Muscle of leg (tissue), 16 donors: ENCODE measurements at places on chromosomes 3 and 15. TPM values are rescaled to one million over a fixed set of nuclear protein-coding genes. Genes with fewer than 3 reads are reported as not detected.

GRCh38 chr15:70160803-70161565 lies 63.3 kb upstream of the TLE3 start:
- H3K27me3 ChIP-seq, result peaks cover 14% of the 10 kb centered on the region
- H3K27ac ChIP-seq, result no peak overlapping the region
- H3K36me3 ChIP-seq, result no peaks in the 10 kb centered on the region
- H3K4me1 ChIP-seq, result peaks cover 42% of the 10 kb centered on the region
- no peak for DNase-seq
- H3K4me3 ChIP-seq, result no peak overlapping the region

LOXL1 gene
- total RNA-seq, result 20.0 TPM

MFSD1 gene
- 37.6 TPM for total RNA-seq

- no peak overlapping the region for H3K27ac ChIP-seq
- no peaks in the 10 kb centered on the region for H3K27me3 ChIP-seq
- H3K4me3 ChIP-seq, result no peak overlapping the region
- no peaks in the 10 kb centered on the region for H3K36me3 ChIP-seq
- no peak for DNase-seq
- no peaks in the 10 kb centered on the region for H3K4me1 ChIP-seq
Measured at GRCh38 chr3:43670635-43671522, 19.9 kb upstream of the ABHD5 start.

DNA sequence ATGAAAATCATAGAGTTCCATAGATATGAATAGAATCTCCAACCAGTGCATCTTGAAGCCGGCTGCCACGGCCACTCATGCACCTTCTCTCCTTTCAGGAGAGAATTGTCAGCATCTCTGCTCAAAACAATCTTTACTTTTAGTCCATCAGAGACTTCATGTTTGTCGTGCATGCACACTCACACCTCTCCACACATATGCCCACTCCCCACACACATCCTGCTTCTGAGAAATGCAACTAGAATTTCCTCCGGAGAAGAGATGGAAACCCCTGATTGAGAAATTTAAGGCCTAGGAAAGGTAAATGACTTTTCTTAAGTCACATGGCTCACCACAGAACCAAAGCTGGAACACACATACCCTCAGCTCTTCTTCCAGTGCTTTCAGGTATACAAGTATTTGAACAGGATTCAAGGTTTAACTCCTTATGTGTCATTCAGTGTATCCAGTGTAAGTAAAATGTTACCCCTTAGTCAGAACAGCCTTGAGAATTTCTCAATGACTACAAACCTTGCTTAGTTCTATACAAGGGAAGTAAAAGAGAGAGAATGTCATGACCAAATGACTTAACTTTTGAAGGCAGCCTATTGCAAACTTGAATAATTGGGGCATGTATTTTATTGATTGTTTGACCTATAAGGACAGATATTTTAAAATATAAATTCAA lies 69.1 kb upstream of the TSEN2 start:
- H3K27ac ChIP-seq, result no peak overlapping the region
- peaks cover 5% of the 10 kb centered on the region for H3K27me3 ChIP-seq
- no peak for DNase-seq
- no peak overlapping the region for H3K4me3 ChIP-seq
- no peaks in the 10 kb centered on the region for H3K4me1 ChIP-seq

GPR149 gene
- total RNA-seq, result 0.35 TPM

DNA sequence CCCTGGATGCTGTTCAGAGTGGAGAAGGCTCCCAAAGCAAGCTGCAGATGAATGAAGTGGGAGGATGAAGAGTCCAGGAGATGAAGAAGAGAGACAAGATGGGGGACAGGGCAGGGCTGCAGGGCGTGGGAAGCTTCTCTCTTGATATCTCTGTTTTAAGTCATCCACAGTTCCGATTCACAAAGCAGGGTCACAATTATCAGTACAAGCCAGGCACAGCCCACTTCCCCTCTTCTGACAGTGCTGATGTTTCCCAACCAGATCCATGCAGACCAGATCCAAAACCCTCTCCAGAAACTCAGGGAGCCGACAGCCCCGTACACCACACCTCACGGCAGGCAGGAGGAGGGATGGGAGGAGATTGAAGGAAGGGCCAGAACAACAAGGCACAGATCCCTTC lies 31.1 kb downstream of the NTRK3 start:
- no peak overlapping the region for H3K27ac ChIP-seq
- no peak overlapping the region for H3K4me3 ChIP-seq
- H3K4me1 ChIP-seq, result peaks cover 26% of the 10 kb centered on the region
- no peak for DNase-seq
- H3K27me3 ChIP-seq, result no peaks in the 10 kb centered on the region

- no peak overlapping the region for H3K4me3 ChIP-seq
- H3K4me1 ChIP-seq, result no peaks in the 10 kb centered on the region
- H3K27ac ChIP-seq, result no peak overlapping the region
- H3K27me3 ChIP-seq, result no peaks in the 10 kb centered on the region
- H3K36me3 ChIP-seq, result no peaks in the 10 kb centered on the region
Measured at GRCh38 chr3:101259485-101260341, 60.7 kb downstream of the IMPG2 start.

- no peak for DNase-seq
- H3K4me1 ChIP-seq, result peaks cover 13% of the 10 kb centered on the region
- no peaks in the 10 kb centered on the region for H3K36me3 ChIP-seq
- peaks cover 2% of the 10 kb centered on the region for H3K27me3 ChIP-seq
- no peak overlapping the region for H3K4me3 ChIP-seq
Measured at GRCh38 chr3:194828926-194829325, 143.2 kb downstream of the FAM43A start.

GRCh38 chr3:160278210-160278609 lies 53.0 kb downstream of the C3orf80 start:
- no peak for DNase-seq
- peaks cover 7% of the 10 kb centered on the region for H3K36me3 ChIP-seq
- no peak overlapping the region for H3K27ac ChIP-seq
- no peaks in the 10 kb centered on the region for H3K27me3 ChIP-seq
- no peaks in the 10 kb centered on the region for H3K4me1 ChIP-seq
